Heart right ventricle (tissue), 16 donors: ENCODE measurements at places on chromosomes 1 and 21.

GRCh38 chr1:108715932-108716331, 3.2 kb downstream of the FNDC7 start:
- DNase-seq, result no peak
- H3K4me3 ChIP-seq, result no peak overlapping the region
- H3K27me3 ChIP-seq, result peaks cover 6% of the 10 kb centered on the region
- H3K36me3 ChIP-seq, result no peaks in the 10 kb centered on the region

DNA sequence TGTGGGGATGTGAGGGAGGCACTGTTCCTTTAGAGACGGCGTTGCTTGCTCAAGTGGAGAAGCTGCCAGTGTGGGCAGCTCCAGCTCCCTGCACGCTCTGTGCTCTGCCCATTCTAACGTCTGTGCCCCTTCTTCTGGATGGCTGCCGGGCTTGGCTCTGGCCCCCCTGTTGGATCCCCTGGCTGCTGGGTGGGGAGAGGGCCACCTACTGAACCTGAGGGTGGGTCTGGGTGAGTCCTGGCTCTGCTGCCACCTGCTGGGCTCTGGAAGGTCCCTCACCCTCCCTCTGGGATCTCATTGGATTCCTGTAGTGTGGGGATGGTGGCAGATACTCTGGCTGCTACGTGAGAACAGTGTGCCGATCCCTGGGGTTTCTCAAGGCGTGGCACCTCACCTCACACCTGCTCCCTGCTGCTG, 5.0 kb downstream of the PFKL start:
- H3K36me3 ChIP-seq, result peaks cover 38% of the 10 kb centered on the region
- no peak overlapping the region for H3K27ac ChIP-seq
- DNase-seq, result no peak
- H3K4me3 ChIP-seq, result no peak overlapping the region

GRCh38 chr1:84940481-84940880, 47.5 kb upstream of the LPAR3 start:
- H3K4me1 ChIP-seq, result no peaks in the 10 kb centered on the region
- DNase-seq, result no peak
- no peaks in the 10 kb centered on the region for H3K36me3 ChIP-seq
- no peaks in the 10 kb centered on the region for H3K27me3 ChIP-seq
- H3K27ac ChIP-seq, result no peak overlapping the region
- no peak overlapping the region for H3K4me3 ChIP-seq

GRCh38 chr1:159201642-159202041, 3.0 kb upstream of the ACKR1 start:
- no peaks in the 10 kb centered on the region for H3K4me1 ChIP-seq
- H3K27me3 ChIP-seq, result peaks cover 47% of the 10 kb centered on the region
- no peak overlapping the region for H3K4me3 ChIP-seq
- H3K36me3 ChIP-seq, result no peaks in the 10 kb centered on the region

GRCh38 chr1:177748080-177748801, 221.6 kb downstream of the SEC16B start:
- no peak overlapping the region for H3K4me3 ChIP-seq
- no peaks in the 10 kb centered on the region for H3K36me3 ChIP-seq
- H3K27me3 ChIP-seq, result peaks cover 10% of the 10 kb centered on the region
- H3K4me1 ChIP-seq, result no peaks in the 10 kb centered on the region
- DNase-seq, result no peak

GRCh38 chr21:41095983-41096382, 72.0 kb upstream of the BACE2 start:
- no peak overlapping the region for H3K4me3 ChIP-seq
- no peak overlapping the region for H3K27ac ChIP-seq
- H3K36me3 ChIP-seq, result no peaks in the 10 kb centered on the region
- no peaks in the 10 kb centered on the region for H3K27me3 ChIP-seq
- no peaks in the 10 kb centered on the region for H3K4me1 ChIP-seq
- DNase-seq, result no peak

GRCh38 chr1:180167721-180168467, 13.2 kb downstream of the QSOX1 start:
- peak overlapping the region; percentile 64 for H3K27ac ChIP-seq
- DNase-seq, result no peak
- peaks cover 5% of the 10 kb centered on the region for H3K36me3 ChIP-seq
- H3K27me3 ChIP-seq, result no peaks in the 10 kb centered on the region
- H3K4me1 ChIP-seq, result peaks cover 44% of the 10 kb centered on the region

GRCh38 chr1:214314178-214314843, 33.4 kb downstream of the SMYD2 start:
- peaks cover 47% of the 10 kb centered on the region for H3K4me1 ChIP-seq
- H3K36me3 ChIP-seq, result peaks cover 21% of the 10 kb centered on the region
- peak overlapping the region; percentile 63 for H3K27ac ChIP-seq
- no peaks in the 10 kb centered on the region for H3K27me3 ChIP-seq
- DNase-seq, result no peak

GRCh38 chr1:38452246-38452645, 405.7 kb upstream of the POU3F1 start:
- no peaks in the 10 kb centered on the region for H3K36me3 ChIP-seq
- H3K27ac ChIP-seq, result no peak overlapping the region
- DNase-seq, result no peak
- H3K4me1 ChIP-seq, result no peaks in the 10 kb centered on the region
- H3K4me3 ChIP-seq, result no peak overlapping the region

- H3K4me1 ChIP-seq, result peaks cover 22% of the 10 kb centered on the region
- H3K4me3 ChIP-seq, result no peak overlapping the region
- H3K36me3 ChIP-seq, result no peaks in the 10 kb centered on the region
Measured at GRCh38 chr1:202856014-202856413, 32.9 kb downstream of the RABIF start.

GRCh38 chr1:186780076-186780475, 48.7 kb upstream of the PLA2G4A start:
- no peaks in the 10 kb centered on the region for H3K4me1 ChIP-seq
- H3K36me3 ChIP-seq, result no peaks in the 10 kb centered on the region
- DNase-seq, result no peak
- H3K27ac ChIP-seq, result no peak overlapping the region
- no peak overlapping the region for H3K4me3 ChIP-seq
- no peaks in the 10 kb centered on the region for H3K27me3 ChIP-seq

GRCh38 chr1:42940851-42941639, 17.6 kb downstream of the SLC2A1 start:
- H3K4me3 ChIP-seq, result no peak overlapping the region
- H3K4me1 ChIP-seq, result peaks cover 92% of the 10 kb centered on the region
- no peak for DNase-seq
- peaks cover 30% of the 10 kb centered on the region for H3K36me3 ChIP-seq

DNA sequence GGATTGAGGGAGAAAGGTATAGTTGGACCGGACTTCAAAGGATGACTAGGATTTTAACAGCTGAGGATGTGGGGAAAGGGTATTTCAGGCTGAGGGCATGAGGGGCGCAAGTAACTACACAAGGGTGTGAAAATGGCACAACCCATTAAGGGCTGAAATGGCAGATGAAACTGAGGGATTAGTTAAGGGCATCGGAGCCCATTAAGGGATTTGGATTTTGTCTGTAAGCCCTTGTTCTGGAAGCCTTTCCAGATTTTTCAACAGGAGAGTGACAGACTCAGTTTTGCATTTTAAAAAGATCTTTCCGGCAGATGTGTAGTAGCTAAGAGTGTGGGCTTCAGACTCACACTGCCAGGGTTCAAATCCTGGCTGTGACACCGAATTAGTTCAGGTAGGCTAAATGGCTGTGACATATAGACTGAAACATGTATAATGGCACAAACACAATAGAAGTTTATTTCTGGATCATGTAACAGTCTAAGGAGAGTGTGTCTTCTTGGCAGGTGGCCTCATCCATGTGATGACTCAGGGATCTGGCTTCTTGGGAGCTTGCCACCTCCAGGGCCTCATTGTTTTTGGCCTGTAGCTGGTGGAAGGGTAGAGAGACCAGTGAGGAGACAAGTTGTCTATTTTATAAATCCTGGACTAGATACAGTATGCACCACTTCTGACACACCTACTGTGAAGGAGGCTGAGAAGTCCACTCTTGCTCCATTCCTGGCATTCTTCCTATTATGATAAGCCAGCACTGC, 49.6 kb downstream of the UBE2T start:
- H3K36me3 ChIP-seq, result no peaks in the 10 kb centered on the region
- peak overlapping the region; percentile 29 for H3K27ac ChIP-seq
- no peaks in the 10 kb centered on the region for H3K27me3 ChIP-seq
- DNase-seq, result peak; percentile 33
- H3K4me1 ChIP-seq, result no peaks in the 10 kb centered on the region

GRCh38 chr1:162276493-162276892, 100.2 kb downstream of the SPATA46 start:
- H3K36me3 ChIP-seq, result no peaks in the 10 kb centered on the region
- no peak overlapping the region for H3K4me3 ChIP-seq
- DNase-seq, result no peak
- H3K27ac ChIP-seq, result no peak overlapping the region

DNA sequence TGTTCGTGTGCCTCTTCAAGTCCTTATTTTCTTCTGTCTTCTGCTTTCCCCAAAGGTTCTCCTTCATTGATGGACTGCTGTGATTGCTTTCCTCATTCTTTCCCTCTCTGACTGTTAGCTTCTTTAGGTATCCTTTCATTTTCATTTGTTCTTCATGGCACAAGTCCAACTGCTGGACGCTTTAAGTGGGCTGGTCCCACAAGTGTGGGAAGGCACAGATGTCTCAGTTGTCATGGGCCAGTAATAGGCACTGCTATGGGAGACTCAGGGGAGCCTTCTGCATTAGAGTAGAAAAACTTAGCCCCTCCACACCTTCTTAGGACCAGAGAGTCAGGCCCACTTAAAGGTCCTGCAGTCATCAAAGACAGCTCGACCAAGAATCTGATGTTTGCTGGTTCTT, 122.3 kb upstream of the C1orf105 start:
- H3K27me3 ChIP-seq, result no peaks in the 10 kb centered on the region
- H3K4me1 ChIP-seq, result no peaks in the 10 kb centered on the region
- H3K27ac ChIP-seq, result no peak overlapping the region
- no peak for DNase-seq
- no peak overlapping the region for H3K4me3 ChIP-seq
